ENCODE measurements at places on chromosomes 16 and 17.

GRCh38 chr16:70378869-70379493 is 32.3 kb downstream of the DDX19A start:
- no peak for DNase-seq

DNA sequence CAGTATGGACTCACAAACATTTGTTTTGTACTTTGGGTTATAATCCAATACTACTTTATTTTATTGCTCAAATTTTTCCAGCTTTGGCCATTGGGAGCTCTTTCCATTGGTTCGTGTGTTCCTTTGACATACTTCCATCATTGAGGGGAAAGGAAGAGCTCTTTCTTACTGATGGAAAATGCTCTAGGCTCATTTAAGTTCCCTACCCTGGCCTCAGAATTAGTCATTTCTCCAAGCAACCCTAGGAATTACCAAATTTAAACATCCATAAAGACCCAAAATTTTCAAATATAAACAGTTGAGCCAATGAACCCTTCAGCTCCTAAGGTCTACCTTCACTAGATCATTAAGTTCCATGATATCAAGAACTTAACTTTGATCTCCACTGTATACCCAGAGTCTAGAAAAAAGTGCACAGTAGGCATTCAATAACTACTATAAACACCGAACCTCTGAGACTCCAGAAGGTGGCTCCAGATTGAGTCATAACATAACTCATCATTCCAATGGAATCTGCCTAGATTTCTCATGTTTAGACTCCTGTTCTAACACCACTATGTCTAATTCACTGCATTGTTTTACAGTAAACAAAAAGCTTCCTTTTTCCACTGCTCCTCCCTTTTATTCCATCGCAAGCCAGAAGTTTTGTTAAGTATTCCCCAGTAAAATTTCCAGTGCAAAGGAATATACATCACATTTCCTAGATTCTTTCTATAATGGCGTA is 39.0 kb downstream of the SMURF2 start:
- DNase-seq = peak; percentile 59

- DNase-seq = no peak
These were observed 10.1 kb upstream of the SLC25A39 start for GRCh38 chr17:44334727-44335126.

DNA sequence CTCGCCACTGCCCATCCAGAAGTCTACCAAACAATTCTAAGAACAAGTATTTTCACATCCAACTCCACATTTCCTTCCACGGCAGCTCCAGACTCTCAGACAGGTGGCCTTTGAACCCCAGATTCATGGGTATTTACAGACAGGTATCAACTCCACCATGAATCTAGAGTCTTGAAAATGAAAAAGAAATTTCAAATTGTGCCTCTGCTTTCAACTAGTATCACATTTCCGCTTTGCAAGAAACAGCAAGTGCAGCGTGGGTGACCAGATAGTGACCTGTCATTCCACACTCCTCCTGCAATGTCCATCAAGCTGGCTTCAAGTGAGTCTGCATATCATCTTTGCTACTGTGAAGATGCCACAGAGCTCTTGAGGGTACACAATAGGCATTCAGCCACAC is 232.4 kb upstream of the RPL38 start:
- DNase-seq = no peak

DNA sequence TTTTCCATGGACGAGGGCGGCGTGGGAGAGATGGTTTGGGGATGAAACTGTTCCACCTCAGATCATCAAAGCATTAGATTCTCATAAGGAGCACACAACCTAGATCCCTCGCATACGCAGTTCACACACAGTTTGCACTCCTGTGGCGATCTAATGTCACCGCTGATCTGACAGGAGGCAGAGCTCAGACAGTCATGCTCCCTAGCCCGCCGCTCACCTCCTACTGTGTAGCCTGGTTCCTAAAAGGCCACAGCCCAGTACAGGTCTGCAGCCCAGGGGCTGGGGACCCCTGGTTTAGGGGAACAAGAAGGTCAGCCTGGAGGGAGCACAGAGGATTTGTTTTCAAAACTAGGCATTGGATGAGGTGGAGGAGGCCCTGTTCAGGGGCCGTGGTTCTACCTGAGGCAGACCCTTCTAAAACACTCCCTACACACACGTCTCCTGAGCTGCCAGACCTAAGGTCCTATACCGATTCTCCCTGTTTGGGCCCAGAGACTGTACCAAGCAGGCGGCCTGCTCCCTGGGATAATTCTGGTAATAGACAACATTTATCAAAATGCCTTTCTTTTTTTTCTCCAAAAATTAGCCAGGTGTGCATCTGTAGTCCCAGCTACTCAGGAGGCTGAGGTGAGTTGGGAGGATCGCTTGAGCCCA is 38.6 kb downstream of the AXIN2 start:
- no peak for DNase-seq

- DNase-seq = no peak
These were observed 4.5 kb downstream of the KRT32 start for GRCh38 chr17:41462705-41463104.

- no peak for DNase-seq
These were observed 3.9 kb downstream of the PYCR1 start for GRCh38 chr17:81933178-81933699.

DNA sequence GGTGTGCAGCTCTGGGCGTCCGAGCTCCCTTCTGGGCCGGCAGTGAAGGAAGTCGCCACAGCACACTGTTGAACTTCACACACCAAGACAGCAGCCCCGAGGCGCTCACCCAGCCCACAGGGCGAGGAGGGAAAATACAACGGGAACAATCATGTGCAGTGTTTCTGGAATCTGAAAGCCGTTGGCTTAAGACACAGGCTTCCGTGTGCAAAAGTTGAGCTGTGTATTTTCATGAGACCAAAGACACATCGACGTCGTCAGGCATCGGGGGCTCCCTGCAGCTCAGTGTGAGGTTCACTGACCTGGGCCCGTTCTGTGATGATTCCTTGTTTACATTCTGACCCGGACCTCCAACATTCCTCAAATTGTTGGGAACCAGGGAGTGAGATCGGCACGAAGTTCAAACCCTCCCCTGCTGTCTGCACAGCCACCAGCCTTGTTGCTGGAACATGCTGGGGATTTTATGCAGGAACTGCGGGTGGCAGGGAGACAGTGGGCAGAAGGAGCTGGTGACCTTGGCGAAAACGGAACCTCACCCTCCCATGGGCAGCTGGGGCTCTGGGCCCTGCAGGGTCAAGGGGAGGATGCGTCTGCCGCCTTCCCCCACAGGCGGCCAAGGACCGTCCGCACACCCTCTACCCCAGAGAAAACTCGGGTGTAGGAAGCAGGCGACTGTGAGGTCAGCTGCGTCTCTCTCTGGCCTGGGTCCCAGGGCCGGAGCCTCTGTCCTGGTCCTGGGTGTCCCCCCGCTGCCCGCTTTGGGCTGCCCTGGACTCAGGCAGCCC is 72.2 kb downstream of the METRNL start:
- no peak for DNase-seq

DNA sequence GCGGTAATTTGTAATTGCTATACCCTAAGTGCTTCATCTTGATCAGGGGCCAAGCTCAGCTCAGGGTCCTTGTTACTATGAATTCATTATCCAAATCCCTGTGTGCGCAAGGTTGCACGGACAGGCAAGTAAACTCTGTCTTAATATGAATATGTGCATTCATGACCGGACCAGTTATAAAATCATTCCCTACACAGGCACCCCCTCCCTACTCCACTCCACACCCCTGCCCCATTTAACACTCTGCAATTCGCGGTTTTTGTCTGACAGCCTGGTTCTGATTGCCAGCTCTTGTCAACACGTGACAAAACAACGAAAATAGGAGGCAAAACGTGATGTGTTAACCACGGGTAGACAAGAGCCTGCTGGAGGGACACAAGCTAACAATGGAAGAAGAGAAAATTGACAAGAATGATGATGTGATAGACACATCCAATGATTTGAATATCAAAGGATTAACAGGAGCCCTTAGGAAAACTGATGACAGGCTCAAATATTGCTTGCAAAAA is 76.5 kb downstream of the CACNG3 start:
- no peak for DNase-seq

DNA sequence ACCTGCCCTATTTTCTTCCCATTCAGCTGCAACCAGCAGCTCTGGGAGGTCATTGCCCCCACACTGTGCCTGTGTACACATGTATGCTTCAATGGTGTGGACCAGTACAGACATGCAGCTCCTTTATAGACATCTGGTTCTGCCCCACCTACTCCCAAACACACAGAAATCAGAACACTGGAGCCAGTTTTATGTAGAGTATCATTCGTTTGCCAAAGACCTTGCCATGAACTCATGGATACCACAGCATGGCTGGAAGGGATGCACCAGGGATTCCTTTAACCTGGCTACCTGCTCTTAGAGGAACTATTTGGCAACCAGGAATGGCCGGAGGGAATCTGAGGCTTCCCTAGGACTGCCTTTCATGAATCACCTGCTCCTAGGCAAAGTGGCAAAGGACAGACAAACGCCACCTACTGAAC is 60.4 kb downstream of the ZFHX3 start:
- no peak for DNase-seq

DNA sequence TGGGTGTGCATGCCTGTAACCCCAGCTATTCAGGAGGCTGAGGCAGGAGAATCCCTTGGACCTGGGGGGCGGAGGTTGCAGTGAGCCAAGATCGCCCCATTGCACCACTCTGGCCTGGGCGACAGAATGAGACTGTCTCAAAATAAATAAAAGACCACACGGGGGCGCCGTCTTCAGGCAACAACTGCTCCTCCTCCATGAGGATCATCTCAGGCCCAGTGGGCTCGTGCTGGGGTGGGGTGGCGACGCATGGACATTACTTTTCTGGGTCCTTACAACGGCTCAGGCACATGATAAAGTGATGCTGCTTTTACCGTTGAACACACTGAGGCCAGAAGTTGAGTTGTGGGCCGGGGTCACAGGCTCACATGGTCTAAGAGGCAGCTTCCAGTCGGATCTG is 56.2 kb downstream of the PRMT7 start:
- peak; percentile 65 for DNase-seq

GRCh38 chr16:49275050-49275730 is 6.4 kb downstream of the CBLN1 start:
- DNase-seq = no peak

DNA sequence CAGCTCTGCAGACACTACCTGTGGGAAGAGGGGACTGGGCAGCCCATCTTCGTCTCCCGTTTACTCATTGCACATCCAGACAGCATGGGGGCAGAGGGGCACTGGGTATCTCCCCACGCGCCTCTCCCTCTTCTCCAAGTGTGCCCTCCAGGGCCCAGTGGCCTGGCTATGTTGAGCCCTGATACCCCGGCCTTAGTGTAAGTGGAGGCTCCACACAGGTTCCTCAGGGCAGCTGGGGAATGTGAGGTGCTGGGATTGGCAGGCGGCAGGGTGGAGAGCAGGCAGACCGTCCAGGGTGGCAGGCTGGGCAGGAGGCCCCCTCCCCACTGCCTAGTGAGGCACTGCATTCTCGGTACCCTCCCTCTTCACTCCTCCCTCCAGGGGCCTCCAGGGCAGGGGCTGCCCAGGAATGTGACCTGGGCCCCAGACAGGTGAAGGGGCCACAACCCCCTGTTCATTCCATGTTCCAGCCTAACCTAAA is 13.2 kb upstream of the NAGLU start:
- DNase-seq = no peak

- no peak for DNase-seq
These were observed 22.7 kb downstream of the HS3ST3B1 start for GRCh38 chr17:14323522-14323981.

- peak; percentile 51 for DNase-seq
These were observed 169.8 kb downstream of the PITPNC1 start for GRCh38 chr17:67546578-67547527.

- DNase-seq = no peak
These were observed 26.0 kb downstream of the TBC1D16 start for GRCh38 chr17:80009391-80010282.

DNA sequence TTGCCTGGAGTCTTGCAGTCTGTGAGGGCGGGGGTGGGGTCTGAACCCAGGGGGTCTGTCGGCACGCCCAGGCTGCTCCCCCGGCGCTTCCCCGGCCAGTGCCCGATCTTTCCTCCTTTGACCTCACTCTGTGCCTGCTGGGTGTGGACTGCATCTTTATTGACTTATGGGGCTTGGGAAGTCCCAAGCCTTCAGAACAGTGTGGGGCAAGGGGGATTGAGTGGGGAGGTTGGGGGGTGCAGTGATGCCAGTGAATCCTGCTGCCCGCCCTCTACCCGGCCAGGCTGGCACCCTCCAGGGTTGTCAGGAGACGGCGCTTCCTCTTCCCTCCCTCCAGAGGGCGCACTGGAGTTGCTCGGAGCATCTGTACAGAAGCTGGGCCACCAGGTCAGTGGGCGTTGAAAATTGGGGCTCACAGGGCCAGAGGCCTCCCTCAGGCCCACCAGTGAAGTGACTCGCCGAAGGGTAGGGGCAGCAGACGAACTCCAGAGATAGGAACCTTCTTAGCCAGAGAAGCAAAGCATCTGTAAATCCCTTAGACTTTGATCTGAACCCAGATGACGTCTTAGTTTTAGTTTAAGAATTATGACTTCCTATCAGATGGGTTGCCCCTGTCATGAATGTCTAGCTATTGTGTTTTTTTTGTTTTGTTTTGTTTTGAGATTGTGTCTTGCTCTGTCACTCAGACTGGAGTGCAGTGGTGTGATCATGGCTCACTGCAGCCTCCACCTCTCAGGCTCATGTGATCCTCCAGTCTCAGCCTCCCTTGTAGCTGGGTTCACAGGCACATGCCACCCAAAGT is 184.8 kb upstream of the CIBAR2 start:
- peak; percentile 74 for DNase-seq

GRCh38 chr16:12995721-12996372 is 94.4 kb downstream of the SHISA9 start:
- DNase-seq = no peak

DNA sequence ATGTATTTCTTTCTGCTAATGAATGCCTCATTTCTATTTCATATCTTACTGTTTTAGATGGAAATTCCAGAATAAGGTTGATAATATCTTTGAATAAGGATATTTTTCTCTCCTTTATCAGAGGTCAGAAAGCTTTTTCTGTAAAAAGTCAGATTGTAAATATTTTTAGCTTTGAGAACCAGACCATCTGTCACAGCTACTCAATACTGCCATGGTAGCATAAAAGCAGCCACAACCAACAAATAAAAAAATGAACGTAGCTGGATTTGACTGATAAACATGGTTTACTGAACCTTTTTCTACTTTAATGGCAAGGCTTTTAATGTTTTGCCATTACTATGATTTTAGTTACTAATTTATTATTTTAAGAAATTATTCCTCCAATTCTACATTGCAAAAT is 217.4 kb upstream of the COX10 start:
- no peak for DNase-seq

GRCh38 chr17:36856222-36856621 is 81.1 kb upstream of the LHX1 start:
- DNase-seq = no peak

DNA sequence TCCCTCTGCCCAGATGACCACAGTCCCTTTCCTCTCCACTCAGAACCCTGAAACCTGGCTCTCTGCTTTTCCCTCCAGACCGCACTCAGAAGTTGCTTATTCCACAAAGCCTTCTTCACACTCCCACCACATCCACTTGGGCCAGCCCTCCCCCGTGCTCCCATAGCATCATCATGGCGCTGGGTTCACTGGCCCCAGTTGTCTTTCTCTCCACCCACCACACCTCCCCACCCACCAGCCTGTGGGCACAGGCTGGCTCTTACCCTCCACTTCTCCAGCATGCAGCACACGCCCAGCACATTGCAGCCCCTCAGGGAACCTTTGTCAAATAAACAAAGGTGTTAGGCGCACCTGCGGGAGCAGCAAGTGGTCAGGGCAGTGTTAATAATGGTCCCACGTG is 130.0 kb downstream of the KATNIP start:
- no peak for DNase-seq

Data from AG20443 (cell line).